ENCODE measurements at places on chromosomes 1 and 21. TPM values are rescaled to one million over a fixed set of nuclear protein-coding genes. Genes with fewer than 3 reads are reported as not detected.

Gene RGS7
- under 0.01 TPM for total RNA-seq

Gene PCP4L1
- not detected for total RNA-seq

Gene PERM1
- total RNA-seq, result 0.10 TPM

Gene GBP3
- 29.1 TPM for total RNA-seq

Gene LCE2A
- total RNA-seq, result not detected

Measured in mononuclear cell (primary cell).